Neural progenitor cell (in vitro differentiated cells): ENCODE measurements at places on chromosomes 11 and 22.

DNA sequence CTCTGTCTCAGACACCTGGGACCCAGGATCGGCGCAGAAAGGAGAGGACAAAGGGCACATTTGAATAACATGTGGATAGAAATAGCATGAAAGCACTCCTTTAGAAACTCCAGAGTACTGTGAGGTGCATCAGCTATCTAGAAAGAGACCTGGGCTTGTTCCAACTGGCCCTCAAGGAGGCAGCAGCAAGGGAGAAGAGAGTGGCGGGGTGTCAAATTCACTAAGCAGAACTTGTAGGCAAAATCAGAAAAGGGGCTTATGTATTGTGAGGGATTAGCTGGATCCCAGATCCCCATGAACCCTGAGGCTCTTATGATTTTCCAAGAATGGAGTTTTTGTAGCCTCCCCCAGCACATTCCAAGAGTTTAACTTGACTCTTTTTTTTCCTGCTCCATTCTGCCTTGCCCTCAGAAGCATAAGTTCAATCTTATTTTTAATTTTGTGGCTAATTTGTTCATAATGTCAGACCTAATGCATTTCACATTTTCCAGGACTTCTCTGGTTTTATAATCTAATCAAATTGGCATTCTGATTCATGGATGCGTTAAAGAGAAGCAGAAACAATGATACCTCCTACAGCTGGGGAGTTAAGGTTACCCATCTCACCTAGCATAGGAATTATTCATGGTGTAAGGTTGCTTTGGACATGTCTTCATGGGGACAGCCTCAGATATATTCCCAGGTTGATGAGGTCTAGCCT, 33.6 kb downstream of the USH1C start:
- no peak for DNase-seq

- no peak for DNase-seq
These were observed 23.1 kb downstream of the CBL start for GRCh38 chr11:119229288-119229672.

- DNase-seq, result no peak
These were observed 14.3 kb upstream of the ARFGAP3 start for GRCh38 chr22:42871146-42872050.

GRCh38 chr11:123590296-123590912, 64.0 kb downstream of the SCN3B start:
- DNase-seq, result no peak

DNA sequence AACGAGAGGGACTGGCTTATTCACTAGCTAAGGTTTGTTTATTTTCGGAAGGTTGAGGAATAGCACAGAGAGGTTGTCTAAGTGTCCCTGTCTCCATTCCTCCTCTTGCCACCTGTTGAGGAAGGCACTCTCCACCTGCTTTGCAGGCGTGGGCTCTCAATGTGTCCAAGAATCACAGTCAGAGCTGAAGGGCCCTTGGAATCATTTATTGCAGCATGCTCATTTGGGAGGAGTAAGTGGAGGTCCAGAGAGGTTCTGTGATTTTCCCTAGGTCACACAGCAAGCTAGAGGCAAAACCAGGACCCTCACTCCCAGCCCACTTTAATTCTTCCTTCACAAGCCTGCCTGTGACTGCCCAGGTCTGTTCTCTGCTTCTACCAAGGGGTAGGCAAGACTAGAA, 21.3 kb downstream of the ZBTB16 start:
- no peak for DNase-seq

- no peak for DNase-seq
These were observed 8.3 kb upstream of the IGSF9B start for GRCh38 chr11:133965031-133965601.

DNA sequence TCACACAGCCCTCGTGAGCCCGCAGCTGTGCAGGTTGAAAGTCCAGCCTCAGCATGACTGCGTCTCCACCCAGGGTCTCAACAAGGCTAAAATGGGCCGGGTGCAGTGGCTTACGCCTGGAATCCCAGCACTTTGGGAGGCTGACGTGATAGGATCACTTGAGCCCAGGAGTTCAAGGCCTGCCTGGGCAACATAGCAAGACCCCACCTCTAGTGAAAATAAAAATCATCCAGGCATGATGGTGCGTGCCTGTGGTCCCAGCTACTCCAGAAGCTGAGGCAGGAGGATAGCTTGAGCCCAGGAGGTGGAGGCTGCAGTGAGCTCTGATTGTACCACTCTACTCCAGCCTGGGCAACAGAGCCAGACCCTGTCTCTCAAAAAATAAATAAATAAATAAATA, 100.8 kb upstream of the PRR5 start:
- DNase-seq, result no peak

- peak; percentile 63 for DNase-seq
These were observed 762 bp downstream of the ANKRD13D start for GRCh38 chr11:67289651-67290479.

DNA sequence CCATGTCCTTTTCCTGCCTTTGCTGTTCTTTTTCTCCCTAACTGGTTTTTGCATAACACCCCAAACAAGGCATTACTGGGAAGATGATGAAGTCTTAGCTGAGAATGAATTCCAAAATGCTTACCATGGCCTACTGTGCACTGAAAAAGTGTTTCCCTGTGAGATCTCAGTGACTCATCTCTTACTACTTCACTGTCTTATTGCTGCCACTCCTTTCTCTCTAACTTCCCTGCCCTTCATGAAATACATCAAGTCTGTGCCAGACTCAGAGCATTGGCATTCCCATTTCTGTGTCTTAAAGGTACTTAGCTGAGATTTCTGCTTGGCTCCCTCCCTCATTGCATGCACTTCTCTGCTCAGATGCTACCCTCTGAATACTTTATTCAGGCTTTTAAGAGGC, 49.1 kb upstream of the MUC15 start:
- DNase-seq, result no peak

GRCh38 chr11:35525501-35526175, at the start of gene PAMR1:
Gene PAMR1, minus strand, starts transcription at chr11:35525616. Its CDS starts 31 bp downstream, at chr11:35525585.
- peak; percentile 87 for DNase-seq

DNA sequence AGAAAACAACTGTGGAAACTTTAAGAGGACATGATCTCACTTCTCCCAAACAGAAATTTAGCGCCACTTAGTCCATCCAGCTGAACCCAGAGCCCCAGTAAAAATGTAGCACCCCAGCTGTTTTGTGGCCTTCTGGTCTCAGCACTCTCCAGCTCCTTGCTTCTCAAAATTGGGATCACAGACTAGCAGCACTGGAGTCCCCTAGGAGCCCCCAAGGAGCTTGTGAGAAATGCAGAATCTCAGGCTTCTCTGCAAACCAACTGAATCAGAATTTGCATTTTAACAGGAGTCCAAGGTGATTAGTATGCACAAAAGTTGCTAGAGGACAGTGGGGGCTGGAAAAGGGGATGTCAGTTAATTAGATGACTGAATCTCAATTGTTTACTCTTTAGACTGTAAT, 89.8 kb upstream of the FIBIN start:
- DNase-seq, result peak; percentile 28

DNA sequence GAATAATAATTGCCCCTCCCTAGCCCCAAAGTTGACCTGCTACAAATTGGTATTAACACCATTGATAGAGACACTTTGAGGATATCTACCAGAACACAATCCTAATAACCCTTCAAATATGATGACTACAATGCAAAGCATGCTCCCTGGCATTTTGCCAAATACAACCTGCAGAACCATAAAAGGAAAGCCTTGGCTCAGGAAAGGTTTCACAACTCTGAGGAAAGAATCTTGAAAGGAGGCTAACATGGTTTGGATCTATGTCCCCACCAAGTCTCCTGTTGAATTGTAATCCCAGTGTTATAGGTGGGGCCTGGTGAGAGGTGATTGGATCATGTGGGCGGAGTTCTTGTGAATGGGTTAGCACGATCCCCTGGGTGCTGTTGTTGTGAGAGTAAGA, 140.4 kb upstream of the ARHGAP42 start:
- no peak for DNase-seq

- DNase-seq, result no peak
These were observed 36.4 kb downstream of the RAB30 start for GRCh38 chr11:83035070-83035854.

- no peak for DNase-seq
These were observed 107.7 kb upstream of the DDI1 start for GRCh38 chr11:103928802-103929161.

DNA sequence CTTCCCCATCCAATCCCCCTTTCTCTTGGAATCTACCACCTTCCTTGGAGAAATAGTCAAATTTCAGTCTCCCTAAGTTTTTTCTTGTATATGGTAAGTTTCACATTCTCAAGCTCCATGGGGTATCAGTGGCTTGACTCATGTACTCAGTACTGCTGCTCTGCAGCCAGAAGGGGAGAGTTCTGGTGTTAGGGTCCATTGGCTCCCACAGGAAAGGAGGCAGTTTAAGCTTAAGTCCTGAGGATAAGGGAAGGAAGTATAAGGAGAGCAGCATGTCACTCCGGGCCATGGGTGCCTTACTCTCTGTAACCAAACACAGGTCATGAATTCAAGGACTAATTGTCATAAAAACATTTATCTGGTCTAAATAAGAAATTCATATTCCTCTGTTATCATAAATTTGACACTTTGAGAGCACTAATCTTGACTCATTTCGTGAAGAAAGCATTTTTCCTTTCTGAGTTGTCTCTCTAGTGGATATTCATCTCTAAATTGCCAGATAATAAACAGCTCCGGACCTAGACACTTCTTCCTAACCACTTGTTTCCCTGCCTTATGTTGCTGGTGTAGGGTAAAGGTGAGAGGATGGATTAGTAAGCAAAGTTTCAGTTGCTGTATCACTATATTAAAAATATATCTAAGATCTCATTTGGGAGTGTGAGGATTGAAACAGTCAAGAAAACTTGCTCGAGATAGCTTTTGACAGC, 20.1 kb upstream of the SORL1 start:
- DNase-seq, result no peak

DNA sequence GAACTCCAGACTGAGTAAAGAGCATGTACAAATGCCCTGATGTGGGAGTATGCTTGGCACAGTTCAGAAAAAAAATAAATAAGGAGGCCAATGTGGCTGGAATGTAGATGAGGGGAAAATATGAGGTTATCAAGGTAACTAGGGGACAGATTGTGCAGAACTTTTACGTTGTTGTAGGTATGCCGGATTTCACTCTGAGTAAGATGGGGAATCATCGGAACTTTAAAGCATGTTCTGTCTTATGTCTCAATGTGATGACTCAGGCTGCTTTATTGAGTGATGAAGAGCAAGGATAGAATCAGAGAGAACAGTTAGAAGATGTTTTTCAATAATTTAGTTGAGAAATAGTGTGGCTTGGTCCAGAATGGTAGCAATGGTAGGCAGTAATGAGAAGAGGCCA, 130.4 kb downstream of the C11orf87 start:
- DNase-seq, result no peak

- DNase-seq, result peak; percentile 58
These were observed 17.8 kb downstream of the CHORDC1 start for GRCh38 chr11:90204832-90205646.

GRCh38 chr22:46040471-46041465, 63.8 kb upstream of the WNT7B start:
- no peak for DNase-seq

GRCh38 chr22:24878969-24879368, 67.5 kb downstream of the LHFPL7 start:
- no peak for DNase-seq

DNA sequence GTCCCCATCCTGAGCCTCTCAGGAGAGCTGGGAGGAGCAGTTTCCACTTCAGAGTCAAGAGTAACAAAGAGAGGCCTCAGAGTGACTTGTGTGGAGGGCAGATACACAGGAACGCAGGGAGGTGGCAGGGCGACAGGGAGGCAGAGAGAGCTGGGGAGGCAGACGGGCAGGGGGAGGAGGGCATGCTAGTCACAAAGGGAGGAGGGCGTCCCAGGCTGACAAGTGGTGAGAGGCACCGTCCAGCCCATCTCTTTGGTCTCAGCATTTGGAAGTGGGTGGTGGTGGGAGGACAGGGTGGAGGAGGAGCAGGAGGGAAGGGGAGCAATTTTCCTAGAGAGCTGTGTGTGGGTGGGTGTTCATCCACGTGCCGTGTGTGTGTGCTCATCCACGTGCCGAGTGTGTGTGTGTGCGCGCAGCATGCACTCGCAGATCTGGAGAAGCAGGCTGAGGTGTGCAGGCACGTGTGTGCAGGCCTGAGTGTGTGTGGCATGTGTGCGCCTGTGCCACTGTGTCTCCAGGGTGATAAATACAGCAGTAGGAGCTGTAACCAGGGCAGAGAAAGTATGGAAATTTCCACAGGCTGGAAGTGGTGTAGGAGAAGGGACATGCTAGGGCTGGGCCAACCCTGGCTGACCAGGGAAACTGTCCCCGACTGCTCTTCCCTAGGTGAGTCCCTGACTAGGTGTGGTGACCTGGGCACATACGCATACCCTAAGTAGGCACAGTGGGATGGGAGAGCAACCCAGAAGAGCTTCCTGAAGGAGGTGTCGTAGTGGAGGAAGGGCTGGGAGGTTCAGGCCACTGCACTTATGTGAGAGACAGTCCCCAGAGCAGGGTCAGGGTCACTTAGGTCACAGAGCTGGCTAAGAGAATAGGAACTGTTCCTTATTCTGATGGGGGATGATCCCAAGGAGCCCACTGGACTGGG, 7.3 kb upstream of the PDE2A start:
- no peak for DNase-seq

DNA sequence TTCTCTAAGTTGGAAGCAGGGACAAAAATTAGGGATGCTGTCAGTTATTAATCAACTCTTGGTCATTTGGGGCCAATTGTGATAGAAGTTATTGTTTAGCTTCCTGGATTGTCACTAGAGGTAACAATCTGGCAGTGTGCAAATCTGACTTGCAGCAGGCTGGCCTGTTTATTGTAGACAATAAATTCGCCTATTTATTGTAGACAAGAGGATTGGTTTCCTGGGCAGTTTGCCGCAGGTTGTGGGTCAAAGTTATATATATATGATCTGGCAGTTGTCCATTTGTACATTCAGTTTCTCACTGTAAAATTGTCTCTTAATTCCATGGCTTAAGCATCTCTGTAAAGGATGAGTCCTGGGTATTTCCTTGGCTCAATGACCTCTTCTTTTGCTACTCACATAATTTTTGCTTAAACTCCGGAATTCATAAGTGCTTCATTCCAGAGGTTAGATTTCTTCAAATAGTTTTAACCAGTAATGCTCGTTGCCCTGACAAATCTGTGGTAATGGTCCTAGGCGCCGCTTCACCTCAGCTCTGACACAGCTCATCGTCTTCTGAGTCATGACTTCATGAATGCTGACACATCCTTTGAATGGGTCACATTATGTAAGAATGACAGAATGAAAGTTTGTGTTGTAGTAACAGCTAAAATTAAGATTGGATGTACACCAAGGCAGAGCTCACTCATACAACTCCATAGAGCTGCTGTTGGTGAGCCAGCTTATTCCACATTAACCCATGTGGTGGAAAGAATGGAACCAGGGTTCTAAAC, 7.8 kb upstream of the MMP3 start:
- no peak for DNase-seq

GRCh38 chr11:65206441-65206841, 24.7 kb downstream of the CAPN1 start:
- DNase-seq, result no peak
